ENCODE measurements at places on chromosomes 13 and 19.

- DNase-seq, result no peak
Observed at GRCh38 chr13:99266827-99267226, 8.6 kb upstream of the GPR18 start.

- DNase-seq, result no peak
Observed at GRCh38 chr13:94710881-94711560, 1.3 kb downstream of the SOX21 start.

- DNase-seq, result no peak
Observed at GRCh38 chr13:74867460-74867859, 614.5 kb downstream of the TBC1D4 start.

- no peak for DNase-seq
Observed at GRCh38 chr19:10712754-10713153, 5.1 kb upstream of the DNM2 start.

- no peak for DNase-seq
Observed at GRCh38 chr13:23889615-23890607, 711 bp upstream of the MIPEP start.

GRCh38 chr13:28622286-28622685, 36.6 kb upstream of the POMP start:
- no peak for DNase-seq

DNA sequence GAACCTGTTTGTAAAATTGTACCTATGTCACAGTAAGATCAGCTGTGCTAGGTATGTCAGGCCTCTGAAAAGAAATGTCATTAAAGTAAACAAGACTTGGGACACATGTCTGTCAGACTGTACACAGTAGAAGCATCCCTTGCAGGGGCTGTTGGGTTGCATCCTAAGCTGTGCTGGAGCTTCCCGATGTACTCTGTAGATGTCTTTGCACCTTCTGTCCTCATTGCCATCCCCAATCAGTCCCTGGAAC, 48.7 kb upstream of the GPR183 start:
- DNase-seq, result no peak

DNA sequence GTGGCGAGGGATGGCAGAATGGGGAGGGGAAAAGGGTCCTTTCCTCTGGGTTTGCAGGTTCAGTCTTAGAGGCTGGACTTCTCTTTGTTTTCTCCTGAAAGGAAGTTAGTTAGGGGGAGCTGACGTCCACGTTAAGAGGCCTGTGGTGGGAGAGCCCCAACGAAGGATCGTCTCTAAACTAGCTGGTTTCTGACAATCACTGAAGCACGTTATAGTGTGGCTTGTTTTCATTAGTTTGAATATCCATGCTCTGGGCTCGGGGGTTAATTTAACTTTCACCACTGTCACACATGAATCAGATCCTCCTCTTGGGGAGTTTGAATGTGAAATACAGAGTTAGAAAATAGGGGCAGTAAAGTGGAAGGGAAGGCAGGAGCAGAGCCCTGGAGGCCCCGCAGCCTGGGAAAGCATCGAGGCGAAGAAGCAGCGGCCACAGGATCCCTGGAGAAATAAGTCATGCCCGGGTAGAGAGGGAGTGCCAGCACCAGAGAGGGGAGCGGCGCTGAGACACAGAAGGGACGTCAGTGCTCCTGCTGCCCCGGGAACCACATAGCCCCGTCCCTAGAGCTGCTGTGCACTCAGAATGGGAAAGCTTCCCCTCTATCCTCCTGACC, 31.1 kb upstream of the AMER2 start:
- DNase-seq, result no peak

DNA sequence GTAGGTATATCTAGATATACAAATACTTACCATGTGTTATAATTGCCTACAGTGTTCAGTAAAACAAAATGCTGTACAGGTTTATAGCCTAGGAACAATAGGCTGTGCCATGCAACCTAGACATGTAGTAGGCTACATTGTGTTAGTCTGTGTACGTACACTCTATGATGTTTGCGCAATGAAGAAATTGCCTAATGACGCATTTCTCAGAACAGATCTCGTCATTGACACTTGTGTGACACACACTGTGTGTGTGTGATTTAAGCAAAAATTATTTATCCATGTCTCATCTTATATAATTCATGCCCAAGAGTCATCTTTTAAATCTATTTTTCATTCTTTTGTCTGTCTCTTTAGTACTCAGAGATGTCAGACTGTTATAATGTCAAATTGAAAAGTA, 1888.8 kb upstream of the PCDH20 start:
- no peak for DNase-seq
